Activated naive CD4-positive, alpha-beta T cell (primary cell): ENCODE measurements at places on chromosomes 4 and X.

GRCh38 chrX:20681683-20682082 lies 415.0 kb upstream of the RPS6KA3 start:
- DNase-seq: no peak

- DNase-seq: no peak
Observed at GRCh38 chr4:14254926-14255325, 627.4 kb upstream of the BOD1L1 start.

GRCh38 chr4:157832596-157832995 lies 340.2 kb downstream of the GASK1B start:
- no peak for DNase-seq

DNA sequence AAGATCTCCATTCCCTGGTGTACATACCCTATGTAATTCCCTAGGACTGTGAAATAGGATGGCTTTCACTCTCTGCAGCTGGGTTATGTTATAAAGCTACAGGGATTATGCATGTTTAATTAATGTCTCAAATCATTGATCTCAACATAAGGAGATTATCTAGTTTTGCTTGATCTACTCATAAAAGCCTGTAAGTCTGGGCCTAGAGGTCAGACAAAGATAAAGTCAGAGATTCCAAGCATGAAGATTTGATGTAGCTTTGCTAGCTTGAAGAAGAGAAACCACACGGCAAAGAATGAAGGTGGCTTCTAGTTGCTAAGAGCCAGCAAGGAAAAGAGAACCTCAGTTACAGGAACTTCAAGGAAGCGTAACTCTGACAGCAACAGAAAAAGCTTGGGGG lies 456.9 kb downstream of the CCSER1 start:
- DNase-seq: no peak

DNA sequence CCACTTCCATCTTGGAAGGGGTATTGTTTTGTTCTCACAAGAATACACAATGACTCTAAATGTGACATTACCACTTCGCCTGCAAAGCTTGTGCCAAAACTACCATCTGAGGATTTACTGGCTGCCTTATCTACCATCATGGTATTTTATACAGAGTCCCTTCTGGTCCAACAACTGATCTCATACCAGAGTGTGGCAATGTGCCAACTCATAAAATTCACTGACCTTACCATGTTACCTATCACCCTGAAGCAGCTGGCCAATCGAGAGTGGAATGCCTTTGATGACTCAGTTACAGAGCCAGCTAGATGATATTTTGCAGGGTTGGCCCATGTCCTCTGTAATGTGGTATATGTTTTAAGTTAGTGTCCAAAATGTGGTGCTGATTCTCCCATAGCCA lies 3.8 kb upstream of the SERPINA7 start:
- DNase-seq: no peak
